ENCODE measurements at places on chromosomes 1 and 21. TPM values are rescaled to one million over a fixed set of nuclear protein-coding genes. Genes with fewer than 3 reads are reported as not detected.

The ACBD3 gene
- total RNA-seq, result 33.9 TPM

The RBBP5 gene
- 6.9 TPM for total RNA-seq

The LEFTY2 gene
- not detected for total RNA-seq

The ARHGAP29 gene
- total RNA-seq, result 2.4 TPM

The HSPG2 gene
- total RNA-seq, result 91.0 TPM

The HSF2BP gene
- total RNA-seq, result 0.92 TPM

The FTCD gene
- total RNA-seq, result 0.36 TPM

The S100A1 gene
- total RNA-seq, result 0.44 TPM

The LCE1C gene
- total RNA-seq, result 1.00 TPM

The BRDT gene
- total RNA-seq, result not detected

The EPHA8 gene
- 0.48 TPM for total RNA-seq

The FCGR2B gene
- total RNA-seq, result 0.80 TPM

The ANKRD35 gene
- 13.7 TPM for total RNA-seq

DNA sequence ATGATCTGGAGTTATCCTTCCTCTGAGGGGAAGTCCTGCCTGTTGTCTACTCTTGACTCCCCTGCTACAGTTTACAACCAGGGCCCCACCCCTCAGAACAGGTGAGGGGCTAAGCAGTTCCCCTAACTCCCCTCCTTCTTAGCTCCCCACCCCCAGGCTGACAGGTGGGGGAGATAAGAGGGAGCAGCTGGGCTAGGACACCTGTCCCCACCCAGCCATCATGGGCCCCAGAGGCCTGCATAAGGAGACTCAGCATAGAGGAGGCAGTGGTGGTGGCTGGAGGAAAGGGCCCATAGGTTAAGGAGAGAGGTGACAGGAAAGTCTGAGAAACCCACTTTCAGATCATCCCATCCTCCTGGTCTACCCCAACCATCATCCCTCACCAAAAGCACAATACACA lies 6.8 kb downstream of the MEF2D start:
- no peak for ATAC-seq

GRCh38 chr1:231724041-231724440 lies 97.5 kb downstream of the DISC1 start:
- ATAC-seq, result no peak

GRCh38 chr1:150152772-150153456 lies 3.2 kb downstream of the PLEKHO1 start:
- no peak for ATAC-seq

DNA sequence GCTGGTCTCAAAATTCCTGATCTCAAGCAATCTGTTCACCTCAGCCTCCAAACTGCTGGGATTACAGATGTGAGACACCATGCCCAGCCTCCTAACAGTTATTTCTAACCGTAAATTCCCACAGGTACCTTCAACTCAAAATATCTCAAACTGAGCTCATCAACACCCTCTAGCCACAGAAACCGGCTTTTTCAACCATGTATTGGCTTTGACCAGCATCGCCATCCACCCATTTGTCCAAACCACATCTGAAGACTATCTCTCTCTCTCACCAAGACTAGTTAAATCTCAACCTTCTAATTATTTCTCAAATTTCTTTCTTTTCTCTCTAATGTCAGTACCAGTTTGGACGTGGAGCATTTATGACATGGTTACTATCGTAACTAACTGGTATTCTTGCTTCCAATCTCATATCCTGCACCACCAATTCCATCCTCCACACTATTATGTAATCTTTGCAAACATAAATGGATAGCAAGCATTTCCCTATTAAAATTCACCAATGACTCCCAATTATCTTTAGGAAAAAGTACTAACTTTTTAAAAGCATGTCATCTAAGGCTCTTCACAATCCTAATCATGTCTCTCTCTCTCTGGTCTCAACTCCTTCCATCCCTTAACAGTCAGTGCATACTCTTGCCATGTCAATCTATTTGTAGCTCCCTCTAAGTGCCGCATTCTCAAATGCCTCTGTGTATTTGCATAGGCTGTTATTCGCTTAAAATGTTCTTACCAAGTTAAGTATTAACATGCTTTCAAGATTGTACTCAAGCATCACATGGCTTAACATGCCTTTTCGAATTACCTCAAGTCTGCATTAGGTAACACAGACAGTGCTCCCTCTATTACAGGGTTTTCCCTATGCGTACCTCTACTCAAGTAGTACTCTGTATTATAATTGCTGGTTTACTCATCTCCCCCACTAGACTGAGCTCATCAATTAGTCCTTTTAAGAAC lies 18.1 kb downstream of the RSBN1 start:
- ATAC-seq, result no peak

- ATAC-seq, result peak; percentile 80
Measured at GRCh38 chr21:41167348-41168342, at the start of gene BACE2. Gene BACE2, plus strand, starts transcription at chr21:41168160. Its CDS starts 104 bp downstream, at chr21:41168264.

GRCh38 chr1:160101037-160101716 lies 2.8 kb upstream of the IGSF8 start:
- ATAC-seq, result peak; percentile 37

DNA sequence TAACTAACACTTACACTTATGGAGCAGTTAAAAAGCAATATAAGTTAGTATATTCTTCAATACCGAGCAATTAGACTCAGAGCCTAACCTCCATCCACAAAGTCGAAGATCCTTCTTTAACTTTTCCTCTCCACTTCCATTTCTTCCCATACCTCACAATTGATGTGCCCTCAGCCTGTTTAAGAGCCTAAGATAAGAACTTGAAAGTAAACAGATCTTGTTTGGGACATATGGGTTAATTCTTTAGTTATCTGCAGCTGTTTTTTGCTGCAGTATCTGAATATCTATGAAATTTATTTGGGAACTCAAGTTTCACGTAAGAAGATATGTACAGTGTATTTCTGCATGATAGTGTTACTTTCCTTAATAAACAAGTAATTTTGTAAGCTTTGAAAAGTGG lies 51.5 kb downstream of the MIGA1 start:
- no peak for ATAC-seq

DNA sequence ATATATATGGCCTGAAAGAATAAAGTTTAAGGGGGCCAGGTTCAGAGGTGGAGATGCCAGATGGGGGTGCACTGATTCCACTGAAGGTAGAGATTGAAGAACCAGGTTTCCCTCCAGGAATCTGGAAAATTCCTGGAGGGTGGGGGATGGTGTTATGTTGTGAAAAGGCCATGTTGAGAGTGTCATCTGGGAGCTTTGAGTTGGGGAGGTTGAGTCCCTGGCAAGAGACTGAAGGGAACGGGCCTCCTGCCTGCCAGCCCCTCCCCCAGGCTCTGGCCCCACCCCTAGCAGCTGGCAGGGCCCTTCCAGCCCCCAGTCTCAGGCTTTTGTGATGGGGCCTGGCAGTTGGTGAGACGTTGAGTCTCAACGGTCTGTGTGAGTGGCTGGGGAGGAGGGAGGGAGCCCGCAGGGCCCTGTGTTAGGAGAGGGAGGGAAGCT lies 4.1 kb downstream of the PTPRU start:
- ATAC-seq, result no peak

- ATAC-seq, result peak; percentile 45
Measured at GRCh38 chr1:14598007-14598497, 433 bp upstream of the KAZN start.

- ATAC-seq, result no peak
Measured at GRCh38 chr1:29975036-29975694, 738.8 kb downstream of the PTPRU start.

- ATAC-seq, result no peak
Measured at GRCh38 chr1:211738691-211739301, 63.4 kb upstream of the NEK2 start.

- no peak for ATAC-seq
Measured at GRCh38 chr1:6056572-6056948, 10.9 kb downstream of the KCNAB2 start.

DNA sequence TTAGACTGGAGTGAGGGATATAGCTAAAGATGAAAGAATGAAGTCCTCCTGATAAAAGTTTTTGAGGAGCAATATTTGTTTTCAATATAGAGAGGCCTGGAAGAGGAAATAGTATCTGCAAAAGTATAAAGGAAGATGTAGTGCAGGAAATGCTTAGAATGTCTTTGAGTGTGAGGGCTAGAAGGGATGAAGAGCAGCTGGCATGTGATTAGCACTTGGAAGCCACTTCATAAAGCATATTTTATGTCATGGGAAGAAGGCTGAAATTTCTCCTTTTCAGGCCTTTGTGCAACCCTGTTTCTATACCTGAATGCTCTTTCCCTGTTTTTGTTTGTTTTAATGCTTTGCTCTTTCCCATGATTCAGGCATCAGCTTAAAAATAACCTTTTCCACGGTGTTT lies 323.3 kb upstream of the DEPDC1 start:
- no peak for ATAC-seq

GRCh38 chr21:32816261-32816660 lies 44.7 kb upstream of the PAXBP1 start:
- no peak for ATAC-seq

DNA sequence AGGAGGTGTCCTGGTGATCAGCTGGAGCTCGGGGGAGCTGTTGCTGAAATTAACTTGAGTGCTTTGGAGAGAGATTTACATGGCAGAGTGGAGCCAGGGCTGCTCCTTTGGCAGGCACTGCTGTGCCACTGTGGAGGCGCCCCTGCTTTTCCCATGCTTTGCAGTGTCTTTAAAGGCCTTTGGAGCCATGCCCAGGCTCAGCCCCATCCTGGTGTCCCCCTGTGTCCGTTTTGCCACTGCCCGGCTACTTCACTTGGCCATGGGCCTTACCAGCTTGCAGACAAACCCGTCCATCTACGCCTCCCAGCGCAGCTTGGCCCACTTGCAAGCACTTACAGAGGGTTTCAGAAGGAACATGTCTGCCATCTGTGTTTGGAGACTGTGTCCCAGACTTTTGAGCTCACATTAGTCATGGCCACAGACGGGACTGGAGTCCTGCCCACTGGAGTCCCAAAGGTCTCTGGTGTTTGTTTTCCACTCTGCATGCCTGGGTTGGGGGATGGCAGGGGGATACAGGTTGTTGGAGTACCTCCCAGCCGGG lies 18.2 kb upstream of the LAMTOR5 start:
- ATAC-seq, result no peak

DNA sequence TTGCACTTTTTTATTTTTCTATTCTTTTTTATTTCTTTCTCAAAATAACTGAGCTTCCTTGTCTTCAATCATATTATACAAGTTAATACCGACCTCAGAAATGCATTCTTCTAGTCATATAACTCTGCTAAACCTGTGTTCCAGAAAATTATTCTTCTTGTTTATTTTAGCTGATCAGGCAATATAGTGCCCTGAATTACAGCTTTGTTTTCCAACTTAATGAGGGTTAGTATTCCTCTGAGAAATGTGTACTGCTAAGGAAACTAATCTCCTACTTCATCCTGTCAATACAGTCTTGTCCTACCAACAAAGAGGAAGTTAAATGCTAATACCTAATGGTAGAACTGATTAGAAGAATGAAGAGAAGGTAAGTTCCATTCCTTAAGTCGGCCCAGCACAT lies 13.0 kb downstream of the BRINP3 start:
- no peak for ATAC-seq

DNA sequence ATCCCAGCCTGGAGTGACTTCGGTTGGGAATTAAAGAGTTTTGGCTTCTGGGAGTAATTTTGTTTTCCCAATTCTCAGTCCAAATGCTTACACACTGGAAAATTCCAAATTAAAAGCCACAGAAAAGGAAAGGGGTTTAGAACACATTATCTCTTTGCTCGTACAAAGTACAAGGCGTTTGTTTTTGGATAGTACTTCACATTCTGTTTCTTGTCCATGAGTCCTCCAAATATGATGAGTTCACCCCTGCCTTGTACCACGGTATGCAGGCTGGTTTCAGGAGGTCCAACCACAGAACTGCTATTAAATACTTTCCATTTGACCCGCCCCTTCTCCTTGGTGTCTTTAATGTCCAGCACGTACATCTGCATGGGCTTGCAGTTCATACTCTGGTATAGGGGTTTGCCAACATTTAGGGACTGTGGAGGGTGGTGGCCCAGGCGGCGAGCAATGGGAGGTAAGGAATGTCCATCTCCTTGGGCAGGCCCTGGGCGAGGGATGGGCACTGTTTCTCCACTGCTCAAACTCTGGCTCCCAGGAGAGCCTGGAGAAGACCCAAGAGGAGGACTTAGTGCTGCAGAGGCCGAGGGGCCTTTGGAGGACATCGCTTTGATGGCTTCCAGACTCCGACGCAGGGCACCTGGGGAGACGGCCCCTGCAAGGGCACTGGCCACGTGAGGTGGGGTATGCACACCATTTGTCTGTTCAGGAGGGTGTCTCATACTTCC lies 13.7 kb upstream of the CPLANE2 start:
- ATAC-seq, result no peak

DNA sequence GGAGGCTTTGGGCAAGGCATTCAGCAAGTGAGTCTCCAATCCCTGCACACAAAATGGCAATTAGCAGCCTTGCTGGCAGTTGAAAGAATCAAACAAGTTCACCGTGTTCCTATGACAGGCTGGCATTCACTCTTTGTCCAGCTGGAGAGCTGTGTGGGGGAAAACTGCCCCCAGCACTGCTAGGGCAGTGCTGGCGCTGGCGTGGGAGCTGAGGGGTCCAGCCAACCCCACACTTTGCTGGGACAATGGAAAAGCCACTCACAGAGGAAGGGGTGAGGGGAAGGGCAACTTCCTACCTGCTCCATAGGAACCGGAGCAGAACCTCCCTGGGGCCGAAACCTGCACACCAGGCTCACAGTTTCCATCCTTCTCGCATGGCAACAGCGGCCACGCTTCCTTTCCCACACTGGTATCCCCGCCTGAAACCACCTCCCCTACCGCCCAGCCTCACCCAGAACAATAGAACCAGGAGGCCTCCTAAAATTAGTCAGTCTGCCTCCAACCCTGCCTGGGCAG lies 26.7 kb upstream of the KCNN3 start:
- peak; percentile 61 for ATAC-seq

DNA sequence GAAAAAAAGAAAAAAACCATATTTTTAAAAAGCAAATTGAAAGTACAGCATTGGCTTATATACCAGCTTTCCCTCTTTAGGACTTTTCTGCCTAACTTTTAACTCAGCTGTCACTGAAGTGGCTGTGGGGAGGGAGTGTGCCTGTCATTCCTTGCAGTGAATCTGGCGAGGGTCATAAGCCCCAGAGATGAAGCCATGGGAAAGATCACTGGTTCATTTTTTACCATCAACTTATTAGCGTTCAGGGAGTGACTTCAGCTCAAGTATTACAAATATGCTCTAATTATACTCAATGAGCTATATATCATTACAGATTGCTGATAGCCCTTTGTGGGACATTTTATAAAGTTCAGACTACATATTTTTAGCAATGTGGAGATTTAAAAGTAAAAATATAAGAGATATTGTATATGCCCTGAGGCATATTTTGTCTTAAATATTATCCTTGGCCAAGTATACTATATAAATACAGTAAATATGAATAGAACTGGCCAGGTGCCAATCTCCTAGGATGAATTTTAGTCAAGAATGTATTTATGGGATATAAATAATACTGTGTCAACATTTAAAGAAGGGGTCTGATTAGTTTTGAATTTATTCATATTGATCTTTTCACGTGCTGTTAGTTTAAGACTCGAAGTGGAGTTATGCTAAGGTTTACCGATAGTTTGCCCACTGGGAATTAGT lies 4.4 kb downstream of the TGFB2 start:
- ATAC-seq, result no peak

Data from esophagus mucosa (tissue), 1 donor.